ENCODE measurements at places on chromosomes 7 and 10.
A peak's percentile ranks its signal among the peaks of the same experiment; 100 is the strongest.

- DNase-seq, result no peak
These were observed 278.2 kb upstream of the TEX47 start for GRCh38 chr7:89073776-89074175.

DNA sequence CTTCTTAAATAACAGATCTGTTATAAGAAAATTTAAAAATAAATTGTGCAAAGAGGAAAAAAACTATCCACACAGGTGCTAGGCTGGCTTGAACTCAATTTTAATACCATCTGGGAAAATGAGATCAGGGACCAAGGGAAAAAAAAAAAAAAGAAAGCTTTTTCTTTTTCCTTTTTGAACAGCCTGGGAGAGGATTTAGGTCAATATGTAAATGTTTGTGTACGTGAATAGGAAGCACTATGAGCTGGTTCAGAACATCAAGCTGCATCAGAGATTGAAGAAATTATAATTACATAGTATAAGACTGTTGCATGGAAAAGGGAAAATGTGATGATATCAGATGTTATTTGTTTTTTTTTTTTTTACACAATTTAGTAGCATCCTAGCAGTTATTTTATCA lies 548.0 kb downstream of the ARL4A start:
- no peak for DNase-seq

DNA sequence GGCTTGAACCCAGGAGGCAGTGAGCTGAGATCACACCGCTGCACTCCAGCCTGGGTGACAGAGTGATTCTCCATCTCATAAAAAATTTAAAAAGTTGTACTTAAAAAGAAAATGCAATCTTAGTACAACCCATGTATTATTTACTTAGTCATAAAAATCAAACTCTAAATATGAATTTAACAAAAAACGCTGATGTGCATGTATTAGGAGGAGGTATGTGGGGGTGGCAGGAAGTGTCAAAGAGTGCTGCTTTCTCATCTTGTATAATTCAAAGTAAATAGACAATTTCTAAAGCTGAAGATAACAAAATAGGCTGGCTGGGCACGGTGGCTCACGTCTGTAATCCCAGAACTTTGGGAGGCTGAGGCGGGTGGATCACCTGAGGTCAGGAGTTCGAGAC lies 81.0 kb upstream of the NRBF2 start:
- no peak for DNase-seq

DNA sequence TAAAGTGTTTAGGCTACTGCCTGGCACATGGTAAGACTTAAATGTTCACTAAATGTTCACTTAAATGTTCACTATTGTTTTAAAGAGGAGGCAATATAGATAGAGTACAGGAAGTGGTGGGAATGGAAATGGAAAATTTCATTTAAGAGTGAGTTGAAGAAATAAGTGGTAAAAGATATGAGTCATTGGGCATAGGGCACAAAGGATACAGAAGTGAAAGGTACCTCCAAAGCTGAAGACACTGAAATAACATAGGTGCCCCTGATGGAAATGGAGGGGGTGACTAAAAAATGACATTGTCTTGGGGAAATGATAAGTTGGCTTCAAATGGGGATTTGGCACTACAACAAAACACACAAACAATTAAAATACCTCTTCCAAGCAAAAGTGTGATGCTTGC lies 5.2 kb upstream of the FRA10AC1 start:
- no peak for DNase-seq

GRCh38 chr10:78579576-78579975 lies 489.2 kb upstream of the ZMIZ1 start:
- DNase-seq, result no peak

GRCh38 chr7:37462138-37462537 lies 13.5 kb upstream of the ELMO1 start:
- no peak for DNase-seq

DNA sequence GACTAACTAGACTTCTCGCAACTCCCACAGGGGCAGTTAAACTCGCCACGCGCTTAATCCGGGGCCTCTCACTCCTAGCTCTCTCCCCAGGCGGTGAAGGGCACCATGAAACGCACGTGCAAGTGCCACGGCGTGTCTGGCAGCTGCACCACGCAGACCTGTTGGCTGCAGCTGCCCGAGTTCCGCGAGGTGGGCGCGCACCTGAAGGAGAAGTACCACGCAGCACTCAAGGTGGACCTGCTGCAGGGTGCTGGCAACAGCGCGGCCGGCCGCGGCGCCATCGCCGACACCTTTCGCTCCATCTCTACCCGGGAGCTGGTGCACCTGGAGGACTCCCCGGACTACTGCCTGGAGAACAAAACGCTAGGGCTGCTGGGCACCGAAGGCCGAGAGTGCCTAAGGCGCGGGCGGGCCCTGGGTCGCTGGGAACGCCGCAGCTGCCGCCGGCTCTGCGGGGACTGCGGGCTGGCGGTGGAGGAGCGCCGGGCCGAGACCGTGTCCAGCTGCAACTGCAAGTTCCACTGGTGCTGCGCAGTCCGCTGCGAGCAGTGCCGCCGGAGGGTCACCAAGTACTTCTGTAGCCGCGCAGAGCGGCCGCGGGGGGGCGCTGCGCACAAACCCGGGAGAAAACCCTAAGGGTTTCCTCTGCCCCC lies 19.5 kb downstream of the WNT8B start:
- DNase-seq, result peak; percentile 74

- peak; percentile 36 for DNase-seq
These were observed 1231.1 kb upstream of the CELF2 start for GRCh38 chr10:9786576-9786975.

- DNase-seq, result no peak
These were observed 29.0 kb upstream of the GSDME start for GRCh38 chr7:24786306-24786705.

DNA sequence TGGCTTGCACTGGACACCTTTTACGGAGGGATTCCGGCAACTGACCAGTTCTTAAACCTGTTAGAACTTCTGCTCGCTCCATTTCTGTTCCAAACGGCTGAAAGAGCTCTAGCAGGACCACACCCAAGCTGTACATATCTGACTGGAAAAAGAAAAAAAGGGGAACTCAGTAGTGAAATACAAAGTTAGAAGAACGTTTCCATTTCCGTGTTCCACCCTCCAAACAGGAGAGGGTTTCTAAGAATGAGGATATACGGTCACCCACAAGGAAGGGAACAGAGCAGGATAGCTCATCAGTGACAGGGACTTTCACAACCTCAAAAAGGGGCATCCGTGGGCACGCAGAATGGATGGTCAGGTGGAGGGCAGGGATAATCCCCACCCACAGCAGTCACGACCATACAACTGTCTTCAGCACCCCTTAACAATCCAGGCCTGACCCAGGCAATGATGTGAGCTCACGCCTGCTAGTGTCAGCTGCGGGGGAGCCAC lies 4.3 kb upstream of the ANKRD61 start:
- no peak for DNase-seq

- no peak for DNase-seq
These were observed 2.7 kb downstream of the TMEM176A start for GRCh38 chr7:150803161-150803860.

- peak; percentile 6 for DNase-seq
These were observed 472.5 kb upstream of the GHITM start for GRCh38 chr10:83666762-83667161.

DNA sequence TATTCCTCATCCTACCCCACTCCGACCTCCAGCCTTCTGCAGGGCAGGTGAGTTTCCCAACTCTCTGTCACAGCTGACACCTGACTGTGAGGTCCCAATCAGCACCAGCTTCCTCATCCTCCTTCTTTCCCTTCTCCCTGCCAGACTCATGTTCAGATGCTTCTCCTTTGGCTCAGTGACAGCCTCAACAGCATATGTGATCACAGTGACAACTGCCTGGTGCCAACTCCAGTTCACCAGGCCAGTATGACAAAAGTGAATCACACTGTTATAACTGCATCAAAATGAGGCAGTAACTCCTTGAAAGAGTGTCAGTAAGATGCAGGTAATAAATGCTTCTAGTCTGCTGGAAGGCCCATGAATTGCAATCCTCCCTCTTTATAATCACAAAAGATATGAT lies 46.8 kb upstream of the NFE2L3 start:
- no peak for DNase-seq

- no peak for DNase-seq
These were observed 168.1 kb downstream of the FAM107B start for GRCh38 chr10:14606633-14607032.

- DNase-seq, result peak; percentile 10
These were observed 24.2 kb upstream of the LIPN start for GRCh38 chr10:88735661-88736060.

DNA sequence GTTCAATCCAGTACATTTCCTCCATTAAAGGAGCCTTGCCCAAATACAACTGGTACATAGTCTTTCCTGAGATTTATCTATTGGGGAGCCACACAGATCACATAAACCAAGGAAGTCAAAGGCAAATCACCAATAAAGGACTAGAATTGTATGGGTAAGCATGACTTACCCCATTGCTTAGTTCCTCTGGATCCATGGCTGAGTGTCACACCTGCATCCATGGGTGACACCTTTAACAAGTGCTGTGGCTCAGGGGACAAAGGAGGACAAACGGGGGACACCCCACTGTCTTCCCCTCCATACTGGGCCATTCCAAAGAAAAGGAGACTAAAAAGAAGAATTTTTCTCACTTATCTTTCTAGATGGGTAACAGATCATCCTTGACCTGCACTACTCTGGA lies 30.4 kb downstream of the ZNF92 start:
- DNase-seq, result no peak

DNA sequence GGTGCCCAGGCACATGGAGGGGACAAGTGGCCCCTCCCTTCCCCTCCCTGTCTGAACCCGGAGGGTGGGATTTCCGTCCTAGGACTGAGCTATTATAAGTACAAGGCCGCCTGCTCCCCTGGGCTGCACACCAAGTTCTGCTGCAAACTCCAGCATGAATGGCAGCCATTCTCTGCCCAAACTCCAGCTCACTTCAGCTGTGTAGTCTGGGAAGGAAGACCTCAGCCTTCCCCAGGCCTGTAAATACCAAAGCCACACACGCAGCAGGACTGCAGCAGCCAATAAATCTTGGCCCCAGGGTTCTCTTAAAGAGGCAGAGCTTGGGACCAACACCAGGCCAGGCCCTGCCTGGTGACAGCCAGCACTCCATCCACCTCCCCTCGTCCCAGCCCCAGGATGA lies 291.3 kb upstream of the ZMIZ1 start:
- peak; percentile 38 for DNase-seq

DNA sequence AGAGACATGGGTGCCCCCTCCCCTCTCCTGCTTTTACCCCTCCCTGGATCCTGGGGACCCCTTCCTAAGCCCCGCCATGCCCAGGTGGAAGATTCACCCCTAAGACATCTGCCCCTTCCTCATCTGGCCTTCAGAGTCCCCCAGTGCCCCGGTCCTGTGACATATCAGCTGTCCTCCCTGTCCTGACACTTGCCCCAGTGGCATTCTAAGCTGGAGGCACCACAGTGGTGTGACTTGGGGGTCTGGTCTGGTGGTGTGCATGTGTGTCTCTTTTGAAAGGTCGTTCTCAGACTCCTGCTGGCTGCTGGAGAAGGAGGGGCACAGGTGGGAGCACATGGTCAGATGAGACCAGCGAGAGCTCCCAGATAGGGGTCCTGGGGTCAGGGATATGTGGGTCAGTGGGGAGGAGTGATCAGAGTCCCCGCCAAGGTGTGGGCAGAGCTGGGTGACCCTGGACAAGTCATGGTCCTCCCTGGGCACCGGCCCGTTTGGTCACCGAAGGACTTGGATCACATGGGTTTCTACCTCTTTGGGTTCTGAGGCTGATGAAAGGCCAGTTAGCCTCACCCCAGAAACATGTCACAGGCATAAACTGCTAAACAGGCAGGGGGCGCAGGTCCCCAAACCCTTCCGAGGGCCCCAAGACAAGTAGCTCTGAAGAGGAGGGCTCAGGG lies 645 bp upstream of the TFR2 start:
- DNase-seq, result no peak

- DNase-seq, result no peak
These were observed 44.1 kb downstream of the NPY start for GRCh38 chr7:24328050-24328449.

GRCh38 chr10:43342279-43343125 lies 28.9 kb upstream of the FXYD4 start:
- no peak for DNase-seq

DNA sequence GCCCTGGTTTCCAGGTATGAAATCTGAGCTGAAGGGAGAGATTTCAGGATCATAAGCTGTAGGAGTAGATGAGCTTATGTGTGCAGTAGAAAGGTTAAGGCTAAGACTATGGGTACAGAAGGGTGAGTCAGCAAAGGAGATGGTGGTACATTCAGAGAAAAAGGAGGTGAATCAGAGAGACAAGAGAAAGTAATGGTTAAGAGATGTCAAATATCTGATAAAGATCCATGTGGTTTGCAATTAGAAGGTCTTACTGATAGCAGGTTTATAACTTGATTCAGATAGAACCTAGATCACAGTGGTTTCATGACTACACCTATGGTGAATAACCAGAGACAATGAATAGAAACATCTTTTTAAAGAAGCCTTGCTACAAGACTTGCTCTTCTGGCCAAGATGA lies 4.5 kb upstream of the NPY start:
- no peak for DNase-seq

- DNase-seq, result no peak
These were observed 50.8 kb upstream of the FRMD4A start for GRCh38 chr10:14381475-14381874.

DNA sequence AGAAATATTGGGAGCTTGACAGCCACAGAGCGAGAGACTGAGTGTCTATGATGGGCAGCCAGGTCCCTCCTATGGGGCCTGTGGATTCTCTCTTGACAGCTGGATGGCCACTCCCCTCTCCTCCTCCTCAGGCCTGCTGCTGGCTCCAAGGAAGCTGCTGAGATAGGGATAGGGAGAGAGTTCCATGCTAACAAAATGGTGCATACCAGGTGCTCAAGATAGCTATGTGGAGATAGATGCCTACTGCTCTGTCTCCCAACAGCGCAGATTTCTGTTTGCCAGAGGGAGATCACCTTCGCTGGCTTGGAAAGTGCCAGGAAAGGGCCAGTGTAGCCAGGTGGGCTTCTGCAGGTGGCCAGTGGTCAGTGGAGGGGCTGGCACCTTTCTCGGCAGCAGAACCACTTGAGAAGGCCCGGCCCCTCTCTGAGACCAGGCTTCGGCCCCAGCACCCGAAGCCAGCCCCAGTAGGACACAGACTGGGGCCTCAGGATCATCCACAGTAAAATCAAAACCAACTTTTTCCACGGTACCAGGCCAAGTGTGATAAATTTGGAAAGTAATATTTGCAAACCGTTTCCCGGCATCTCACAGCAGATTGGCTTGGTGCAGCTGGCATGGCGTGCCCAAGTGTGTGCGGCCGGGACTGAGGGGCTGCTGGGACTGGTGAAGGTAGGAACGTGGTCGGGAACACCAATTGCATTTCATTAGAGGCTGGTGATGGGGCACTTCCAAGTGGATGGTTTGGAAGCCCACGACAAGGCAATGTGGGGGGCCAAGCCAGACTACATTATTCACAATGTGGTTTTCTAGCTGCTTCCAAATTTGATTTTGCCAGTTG lies 139.6 kb downstream of the PTPN20 start:
- no peak for DNase-seq

- no peak for DNase-seq
These were observed 129.4 kb downstream of the KAT6B start for GRCh38 chr10:74955796-74956195.

GRCh38 chr7:22842383-22842941 lies 19.8 kb upstream of the TOMM7 start:
- no peak for DNase-seq
